ENCODE measurements at places on chromosomes 11 and 22. TPM values are rescaled to one million over a fixed set of nuclear protein-coding genes. Genes with fewer than 3 reads are reported as not detected.

DNA sequence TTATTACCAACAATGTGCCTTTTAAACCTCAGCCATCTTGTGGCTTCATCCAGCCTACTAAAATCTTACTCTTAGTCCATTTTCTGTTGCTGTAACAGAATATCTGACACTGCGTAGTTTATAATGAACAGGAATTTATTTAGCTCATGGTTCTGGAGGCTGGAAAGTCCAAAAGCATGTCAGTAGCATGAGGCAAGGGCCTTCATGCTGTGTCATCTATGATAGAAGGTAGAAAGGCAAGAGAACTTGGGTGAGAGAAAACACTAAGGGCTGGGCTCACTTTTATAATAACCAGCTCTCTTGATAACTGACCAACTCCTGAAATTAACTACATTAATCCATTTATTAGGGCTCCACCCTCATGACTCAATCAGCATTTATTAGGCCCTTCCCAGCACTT is 13.5 kb downstream of the BTBD10 start:
- H3K4me3 ChIP-seq: no peak overlapping the region
- H3K36me3 ChIP-seq: no peaks in the 10 kb centered on the region
- DNase-seq: no peak
- H3K27me3 ChIP-seq: no peaks in the 10 kb centered on the region
- H3K27ac ChIP-seq: peak overlapping the region; percentile 8

DNA sequence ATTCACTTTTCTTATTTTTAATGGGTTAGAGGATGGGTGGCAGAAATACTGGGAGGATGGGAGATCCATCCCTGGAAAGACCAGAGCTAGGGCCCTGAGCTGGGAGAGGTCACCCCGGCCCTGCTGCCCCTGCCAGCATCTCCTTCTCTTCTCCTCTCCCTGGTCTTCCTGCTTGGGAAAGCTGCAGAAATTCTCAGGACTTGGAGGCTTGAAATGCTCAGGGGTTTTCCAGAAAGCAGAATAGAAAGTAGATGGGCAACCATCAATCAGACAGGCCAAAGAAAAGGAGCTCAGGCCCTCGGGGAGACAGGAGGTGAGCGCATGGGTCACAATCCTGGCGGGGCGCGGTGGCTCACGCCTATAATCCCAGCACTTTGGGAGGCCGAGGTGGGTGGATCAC is 1.5 kb downstream of the APOBEC3H start:
- no peaks in the 10 kb centered on the region for H3K27me3 ChIP-seq
- no peaks in the 10 kb centered on the region for H3K4me1 ChIP-seq
- no peak overlapping the region for H3K4me3 ChIP-seq
- DNase-seq: no peak
- H3K27ac ChIP-seq: no peak overlapping the region

DNA sequence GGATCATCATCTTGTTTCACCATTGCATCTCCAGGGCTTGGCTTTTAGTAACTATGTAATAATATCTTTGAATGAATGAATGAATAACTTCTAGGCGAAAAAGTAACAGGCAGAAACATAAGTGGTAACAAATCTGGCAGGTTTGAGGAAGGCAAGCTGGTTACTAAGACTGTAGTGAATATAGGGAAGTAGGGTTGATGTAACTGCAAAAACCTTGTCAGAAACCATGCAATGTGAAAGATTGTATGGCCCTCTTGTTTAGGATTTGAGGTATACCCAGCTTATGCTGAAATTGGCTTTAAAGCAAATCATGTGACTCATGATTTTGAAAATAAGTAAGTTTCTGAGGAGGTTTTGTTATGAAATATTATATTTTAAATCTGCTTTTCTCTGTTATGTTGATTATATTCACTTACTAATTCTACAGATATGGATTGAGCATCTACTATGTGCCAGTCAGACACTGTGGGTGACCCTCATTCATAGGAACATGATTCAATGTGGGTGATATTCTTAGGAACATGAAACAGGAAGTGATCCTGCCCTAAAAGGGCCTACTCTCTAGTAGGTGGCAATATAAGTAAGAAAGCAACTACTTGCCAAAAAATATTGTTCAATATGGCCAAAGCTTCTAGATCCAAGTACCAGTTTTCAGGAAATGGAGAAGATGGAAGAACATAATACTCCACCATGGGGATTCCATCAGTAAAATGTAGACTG is 115.5 kb upstream of the CCDC90B start:
- no peaks in the 10 kb centered on the region for H3K36me3 ChIP-seq
- H3K27ac ChIP-seq: no peak overlapping the region
- no peak overlapping the region for H3K4me3 ChIP-seq

GRCh38 chr11:8080069-8080670 is 841 bp upstream of the TUB start:
- no peak for DNase-seq
- H3K36me3 ChIP-seq: no peaks in the 10 kb centered on the region
- H3K4me3 ChIP-seq: peak overlapping the region; percentile 76

- no peaks in the 10 kb centered on the region for H3K36me3 ChIP-seq
- peak overlapping the region; percentile 80 for H3K4me3 ChIP-seq
These were observed 740 bp downstream of the EML3 start for GRCh38 chr11:62611705-62612365.

GRCh38 chr11:16157327-16157726 is 199.0 kb downstream of the SOX6 start:
- no peaks in the 10 kb centered on the region for H3K36me3 ChIP-seq
- H3K4me3 ChIP-seq: no peak overlapping the region
- no peaks in the 10 kb centered on the region for H3K27me3 ChIP-seq
- no peak overlapping the region for H3K27ac ChIP-seq

- peaks cover 40% of the 10 kb centered on the region for H3K4me1 ChIP-seq
- no peak for DNase-seq
- peak overlapping the region; percentile 38 for H3K27ac ChIP-seq
- no peaks in the 10 kb centered on the region for H3K27me3 ChIP-seq
These were observed 65.6 kb upstream of the CRYBB3 start for GRCh38 chr22:25134028-25134427.

Gene RFPL1
- not detected for total RNA-seq

GRCh38 chr11:63915961-63916836 is 765 bp downstream of the RCOR2 start:
- peak overlapping the region; percentile 69 for H3K4me3 ChIP-seq
- peak; percentile 70 for DNase-seq
- H3K36me3 ChIP-seq: peaks cover 2% of the 10 kb centered on the region
- H3K27me3 ChIP-seq: no peaks in the 10 kb centered on the region

Gene TYR
- not detected for total RNA-seq

DNA sequence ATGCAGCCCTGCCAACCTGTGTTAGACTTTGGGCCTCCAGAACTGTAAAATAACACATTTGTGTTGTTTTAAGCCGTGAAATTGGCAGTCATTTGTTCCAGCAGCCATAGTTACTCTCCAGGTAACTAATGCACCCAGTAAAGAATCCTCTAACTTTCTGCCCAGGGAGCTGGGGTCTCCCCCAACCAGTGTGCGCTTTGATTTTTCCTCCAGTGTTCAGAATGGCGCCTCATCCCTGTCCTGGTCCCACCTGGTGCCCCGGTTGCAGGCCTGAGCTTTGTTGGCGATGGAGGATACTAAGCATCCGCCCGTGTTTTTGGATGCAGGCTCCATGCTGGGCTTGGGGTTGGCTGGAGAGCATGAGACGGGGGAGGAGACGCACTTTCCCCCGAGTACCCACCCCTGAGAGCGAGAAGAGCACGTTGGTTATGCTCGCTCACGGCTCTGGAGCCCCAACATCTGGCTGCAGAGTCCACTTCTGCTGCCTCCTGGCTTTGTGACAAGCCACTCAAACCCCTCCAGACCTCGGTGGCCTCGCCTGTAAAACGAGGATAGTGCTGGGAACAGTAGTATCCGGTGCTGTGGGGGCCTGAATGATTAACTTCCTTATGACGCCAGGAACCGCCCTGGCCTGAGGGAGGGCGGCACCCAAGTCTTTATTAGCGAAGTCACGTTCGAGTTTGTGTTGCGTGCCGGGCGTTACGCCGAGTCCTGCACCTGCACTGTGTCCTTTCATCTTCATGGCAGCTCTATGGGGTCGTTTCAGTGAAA is 25.8 kb downstream of the MRGPRD start:
- peaks cover 11% of the 10 kb centered on the region for H3K4me1 ChIP-seq
- DNase-seq: peak; percentile 62
- H3K4me3 ChIP-seq: peak overlapping the region; percentile 8
- H3K27ac ChIP-seq: no peak overlapping the region
- H3K36me3 ChIP-seq: no peaks in the 10 kb centered on the region

DNA sequence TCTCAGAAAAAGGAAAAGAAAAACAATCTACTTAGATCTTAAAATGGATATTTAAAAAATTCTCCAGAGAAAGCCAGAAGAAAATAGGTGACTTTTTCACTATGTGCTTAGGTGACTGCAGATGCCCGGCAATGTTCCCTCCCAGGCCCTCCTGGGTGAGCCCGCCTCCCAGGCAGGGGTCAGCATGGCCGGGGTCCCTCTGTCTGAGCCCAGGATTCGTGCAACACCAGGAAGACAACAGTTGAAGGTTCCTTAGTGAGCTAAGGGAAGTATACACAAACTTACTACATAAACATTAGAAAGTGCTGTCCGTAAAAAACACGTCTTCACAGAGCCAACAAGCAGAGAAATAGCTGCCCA is 11.6 kb downstream of the MAPK8IP2 start:
- H3K27ac ChIP-seq: no peak overlapping the region
- DNase-seq: no peak
- no peaks in the 10 kb centered on the region for H3K36me3 ChIP-seq
- H3K27me3 ChIP-seq: peaks cover 4% of the 10 kb centered on the region
- H3K4me3 ChIP-seq: no peak overlapping the region

DNA sequence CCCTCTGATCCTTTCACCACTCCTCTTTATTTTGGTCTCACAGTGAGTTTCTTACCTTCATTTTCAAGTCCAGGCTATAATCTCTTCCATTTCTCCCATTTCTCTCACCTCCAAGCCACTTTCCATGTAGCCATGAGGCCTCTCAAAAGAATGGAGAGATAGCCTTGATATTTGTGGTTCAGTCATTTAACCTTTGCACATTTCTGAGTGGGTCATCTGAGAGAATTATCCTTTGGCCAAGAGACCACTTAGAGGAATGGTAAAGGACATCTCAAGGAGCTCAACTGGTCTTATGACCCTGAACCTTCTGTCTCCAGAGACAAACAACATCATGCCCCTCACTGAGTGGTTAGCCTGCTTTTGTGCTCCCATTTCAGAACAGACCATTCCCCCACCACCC is 121.1 kb downstream of the KIRREL3 start:
- H3K27me3 ChIP-seq: peaks cover 5% of the 10 kb centered on the region
- no peaks in the 10 kb centered on the region for H3K4me1 ChIP-seq
- DNase-seq: no peak
- no peak overlapping the region for H3K4me3 ChIP-seq
- no peaks in the 10 kb centered on the region for H3K36me3 ChIP-seq
- H3K27ac ChIP-seq: no peak overlapping the region

Gene TUG1
- 44.3 TPM for total RNA-seq

- no peak overlapping the region for H3K27ac ChIP-seq
- H3K27me3 ChIP-seq: no peaks in the 10 kb centered on the region
- no peaks in the 10 kb centered on the region for H3K36me3 ChIP-seq
- DNase-seq: no peak
- no peak overlapping the region for H3K4me3 ChIP-seq
- no peaks in the 10 kb centered on the region for H3K4me1 ChIP-seq
These were observed 72.3 kb downstream of the ARFGAP2 start for GRCh38 chr11:47104261-47104950.

- DNase-seq: no peak
- no peak overlapping the region for H3K27ac ChIP-seq
- H3K36me3 ChIP-seq: no peaks in the 10 kb centered on the region
- no peaks in the 10 kb centered on the region for H3K4me1 ChIP-seq
- no peak overlapping the region for H3K4me3 ChIP-seq
These were observed 50.8 kb downstream of the FLRT1 start for GRCh38 chr11:64086258-64087123.

GRCh38 chr11:65496304-65497140 is 2.3 kb upstream of the MALAT1 start:
- peak overlapping the region; percentile 27 for H3K4me3 ChIP-seq
- peaks cover 2% of the 10 kb centered on the region for H3K36me3 ChIP-seq
- no peaks in the 10 kb centered on the region for H3K27me3 ChIP-seq
- DNase-seq: no peak

DNA sequence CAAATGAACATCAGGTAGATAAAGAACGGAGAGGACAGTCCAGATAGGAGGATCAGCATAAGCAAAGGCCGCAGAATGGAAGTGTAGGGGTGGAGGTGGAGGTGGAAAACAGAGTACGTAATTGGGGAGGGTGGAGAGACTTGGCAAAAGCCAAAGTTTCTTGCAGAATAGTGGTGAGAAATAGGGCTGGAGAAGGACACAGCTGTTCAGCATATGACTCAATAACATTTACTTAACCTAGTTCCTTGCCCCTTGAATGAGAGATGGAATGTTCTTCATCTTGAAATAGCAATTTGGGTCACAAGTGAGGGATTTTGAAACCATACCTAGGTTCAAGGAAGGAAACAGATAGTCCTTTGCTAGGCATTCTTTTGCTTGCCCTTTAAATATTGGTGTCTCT is 235.9 kb upstream of the ARHGAP20 start:
- no peaks in the 10 kb centered on the region for H3K27me3 ChIP-seq
- H3K4me3 ChIP-seq: no peak overlapping the region

DNA sequence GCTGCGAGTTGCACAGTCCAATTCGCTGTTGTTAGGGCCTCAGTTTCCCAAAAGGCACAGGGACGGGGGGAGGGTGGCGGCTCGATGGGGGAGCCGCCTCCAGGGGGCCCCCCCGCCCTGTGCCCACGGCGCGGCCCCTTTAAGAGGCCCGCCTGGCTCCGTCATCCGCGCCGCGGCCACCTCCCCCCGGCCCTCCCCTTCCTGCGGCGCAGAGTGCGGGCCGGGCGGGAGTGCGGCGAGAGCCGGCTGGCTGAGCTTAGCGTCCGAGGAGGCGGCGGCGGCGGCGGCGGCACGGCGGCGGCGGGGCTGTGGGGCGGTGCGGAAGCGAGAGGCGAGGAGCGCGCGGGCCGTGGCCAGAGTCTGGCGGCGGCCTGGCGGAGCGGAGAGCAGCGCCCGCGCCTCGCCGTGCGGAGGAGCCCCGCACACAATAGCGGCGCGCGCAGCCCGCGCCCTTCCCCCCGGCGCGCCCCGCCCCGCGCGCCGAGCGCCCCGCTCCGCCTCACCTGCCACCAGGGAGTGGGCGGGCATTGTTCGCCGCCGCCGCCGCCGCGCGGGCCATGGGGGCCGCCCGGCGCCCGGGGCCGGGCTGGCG is at the start of gene BCR:
TSS of gene BCR (plus strand) at position 209 of the 592 bp plus-strand sequence. CDS start 452 bp downstream, outside the sequence.
- peak within 1 kb of the TSS; percentile 44 for H3K4me3 ChIP-seq
- peak; percentile 76 for DNase-seq
- H3K27ac ChIP-seq: peak within 1 kb of the TSS; percentile 61

DNA sequence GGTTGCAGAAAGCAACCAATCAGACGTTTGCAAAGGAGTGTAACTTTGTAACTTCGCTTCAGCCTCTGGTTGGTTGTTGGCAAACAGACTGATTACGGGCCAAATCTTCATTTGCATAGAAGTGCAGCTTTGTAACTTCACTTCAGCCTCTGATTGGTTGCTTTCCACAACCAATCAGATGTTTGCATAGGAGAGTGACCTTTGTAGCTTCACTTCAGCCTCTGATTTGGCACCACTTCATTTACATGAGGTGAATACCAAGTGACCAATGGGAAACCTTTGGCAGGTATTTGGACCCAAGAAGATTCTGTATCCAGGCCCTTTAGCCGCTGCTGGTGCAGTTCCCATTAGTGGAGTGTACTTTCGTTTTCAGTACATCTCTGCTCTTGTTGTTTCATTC is 16.0 kb downstream of the USP47 start:
- H3K4me1 ChIP-seq: peaks cover 56% of the 10 kb centered on the region
- no peaks in the 10 kb centered on the region for H3K27me3 ChIP-seq

- no peak overlapping the region for H3K27ac ChIP-seq
- H3K4me1 ChIP-seq: peaks cover 7% of the 10 kb centered on the region
- DNase-seq: no peak
- no peak overlapping the region for H3K4me3 ChIP-seq
These were observed 23.1 kb downstream of the RGL4 start for GRCh38 chr22:23713696-23714595.

All from heart left ventricle (tissue), 16 donors.